Right atrium auricular region (tissue), 2 donors: ENCODE measurements at places on chromosomes 16 and 17.

DNA sequence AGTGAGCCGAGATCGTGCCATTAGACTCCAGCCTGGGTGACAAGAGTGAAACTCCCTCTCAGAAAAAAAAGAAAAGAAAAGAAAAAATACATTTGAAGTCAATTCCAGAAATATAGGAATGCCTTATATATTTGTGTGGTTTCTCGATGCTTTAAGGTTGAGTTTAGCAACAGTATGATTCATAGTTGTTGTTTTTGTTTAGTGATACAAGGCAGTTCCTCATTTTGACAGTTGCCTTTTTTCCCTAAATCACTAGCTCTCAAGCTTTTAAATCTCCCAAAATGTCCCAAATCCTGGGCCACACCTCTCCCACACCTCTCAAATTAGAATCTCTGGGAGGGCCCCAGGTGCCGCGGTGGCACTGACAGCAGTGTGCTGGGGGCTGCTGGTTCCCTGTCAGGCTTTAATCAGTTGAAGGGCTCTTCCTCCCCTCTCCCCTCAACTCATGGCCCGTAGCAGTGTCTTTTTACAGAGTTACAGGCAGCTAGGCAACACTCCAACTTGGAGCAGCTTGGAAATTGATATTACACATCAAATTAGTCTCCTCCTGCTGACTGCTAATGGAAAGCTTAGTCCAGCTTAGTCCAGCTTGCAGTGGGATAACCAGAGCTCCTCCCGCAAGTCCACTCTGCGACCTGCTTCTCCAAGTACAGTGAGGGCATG, 58.4 kb downstream of the EPN2 start:
- no peaks in the 10 kb centered on the region for H3K36me3 ChIP-seq
- H3K27ac ChIP-seq: no peak overlapping the region
- no peaks in the 10 kb centered on the region for H3K4me1 ChIP-seq
- DNase-seq: no peak
- H3K4me3 ChIP-seq: no peak overlapping the region

GRCh38 chr16:27097800-27098230, 31.1 kb downstream of the C16orf82 start:
- H3K36me3 ChIP-seq: no peaks in the 10 kb centered on the region
- H3K27me3 ChIP-seq: no peaks in the 10 kb centered on the region
- peak overlapping the region; percentile 11 for H3K27ac ChIP-seq
- DNase-seq: peak; percentile 76

GRCh38 chr17:4199818-4200402, 56.9 kb downstream of the CYB5D2 start:
- H3K4me1 ChIP-seq: no peaks in the 10 kb centered on the region
- peaks cover 25% of the 10 kb centered on the region for H3K36me3 ChIP-seq
- H3K27me3 ChIP-seq: no peaks in the 10 kb centered on the region
- no peak overlapping the region for H3K4me3 ChIP-seq
- H3K27ac ChIP-seq: no peak overlapping the region
- DNase-seq: no peak

DNA sequence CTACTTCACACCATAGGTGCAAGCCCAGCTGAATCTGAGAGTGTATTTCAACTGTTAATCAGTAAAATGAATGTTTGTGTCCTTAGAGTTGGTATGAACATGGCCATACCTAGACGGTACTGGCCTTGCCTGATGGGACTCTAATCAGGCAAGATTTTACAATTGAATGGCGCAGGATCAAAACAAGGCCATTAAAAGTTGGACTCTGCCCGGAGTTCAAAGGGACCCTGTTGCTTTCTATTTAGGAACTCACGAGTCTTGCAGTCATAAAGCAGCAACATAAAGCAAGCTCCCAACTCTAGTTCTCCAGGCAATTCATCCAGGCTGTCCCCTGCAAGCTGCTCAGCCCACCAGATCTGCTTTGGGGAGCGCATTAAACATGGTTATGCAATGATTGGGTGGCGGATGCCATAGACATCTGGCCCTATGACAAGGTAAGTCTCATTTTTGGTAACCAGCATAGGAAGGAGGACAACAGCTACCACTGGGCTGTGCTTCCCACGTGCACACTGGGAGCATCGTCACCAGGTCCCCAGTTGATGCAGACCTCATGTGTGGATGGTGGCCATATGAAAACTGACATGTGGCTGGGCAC, 8.8 kb downstream of the TMEM186 start:
- H3K36me3 ChIP-seq: no peaks in the 10 kb centered on the region
- DNase-seq: no peak
- H3K27me3 ChIP-seq: no peaks in the 10 kb centered on the region
- no peaks in the 10 kb centered on the region for H3K4me1 ChIP-seq
- no peak overlapping the region for H3K27ac ChIP-seq

- no peaks in the 10 kb centered on the region for H3K27me3 ChIP-seq
- H3K36me3 ChIP-seq: no peaks in the 10 kb centered on the region
- no peak overlapping the region for H3K4me3 ChIP-seq
- H3K27ac ChIP-seq: no peak overlapping the region
- H3K4me1 ChIP-seq: no peaks in the 10 kb centered on the region
- DNase-seq: no peak
These were observed 6.3 kb downstream of the CDH5 start for GRCh38 chr16:66372898-66373155.

- H3K36me3 ChIP-seq: no peaks in the 10 kb centered on the region
- H3K4me1 ChIP-seq: peaks cover 67% of the 10 kb centered on the region
- H3K4me3 ChIP-seq: no peak overlapping the region
- no peaks in the 10 kb centered on the region for H3K27me3 ChIP-seq
These were observed 5.8 kb downstream of the TOM1L2 start for GRCh38 chr17:17966399-17966798.

DNA sequence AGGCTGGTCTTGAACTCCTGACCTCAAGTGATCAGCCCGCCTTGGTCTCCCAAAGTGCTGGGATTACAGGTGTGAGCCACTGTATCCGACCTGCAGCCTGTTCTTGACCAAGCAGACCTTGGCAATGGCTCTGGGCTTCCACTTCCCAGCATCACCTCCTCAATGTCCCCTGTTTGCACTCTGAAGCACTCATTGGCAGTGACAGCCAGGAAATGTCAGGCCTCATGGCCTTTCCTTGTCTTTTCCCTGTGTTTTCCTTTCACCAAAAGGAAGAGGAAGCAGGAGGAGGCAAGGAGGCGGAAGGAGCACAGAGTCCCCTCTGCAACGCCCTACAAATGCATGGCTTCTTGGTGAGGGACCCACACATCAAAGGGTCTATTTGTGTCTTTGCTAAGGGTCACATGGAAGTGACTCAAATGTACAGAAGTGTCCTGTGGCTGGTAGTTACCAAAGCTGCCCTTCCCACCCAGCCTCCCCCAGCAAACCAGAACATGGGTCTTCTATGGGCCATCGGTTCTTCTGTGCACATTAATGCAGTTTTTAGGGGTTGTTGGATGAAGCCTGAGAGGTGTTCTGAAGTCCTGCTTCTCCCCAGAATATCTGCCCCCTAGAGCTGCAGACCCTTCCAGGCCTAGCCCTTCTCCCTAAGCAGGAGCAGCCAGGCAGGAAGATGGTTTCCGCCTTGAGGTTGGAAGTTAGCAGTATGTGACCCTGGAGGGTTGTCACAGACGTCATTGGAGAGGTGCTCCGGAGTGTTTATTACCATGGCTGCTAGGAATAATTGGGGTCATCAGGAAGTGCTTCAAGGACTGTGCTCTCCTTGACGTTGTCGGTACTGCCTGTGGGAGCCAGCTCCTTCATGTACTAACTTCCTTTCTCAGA, 60.8 kb downstream of the WIPI1 start:
- no peaks in the 10 kb centered on the region for H3K36me3 ChIP-seq
- DNase-seq: no peak
- H3K27me3 ChIP-seq: no peaks in the 10 kb centered on the region
- H3K4me1 ChIP-seq: no peaks in the 10 kb centered on the region
- no peak overlapping the region for H3K4me3 ChIP-seq

DNA sequence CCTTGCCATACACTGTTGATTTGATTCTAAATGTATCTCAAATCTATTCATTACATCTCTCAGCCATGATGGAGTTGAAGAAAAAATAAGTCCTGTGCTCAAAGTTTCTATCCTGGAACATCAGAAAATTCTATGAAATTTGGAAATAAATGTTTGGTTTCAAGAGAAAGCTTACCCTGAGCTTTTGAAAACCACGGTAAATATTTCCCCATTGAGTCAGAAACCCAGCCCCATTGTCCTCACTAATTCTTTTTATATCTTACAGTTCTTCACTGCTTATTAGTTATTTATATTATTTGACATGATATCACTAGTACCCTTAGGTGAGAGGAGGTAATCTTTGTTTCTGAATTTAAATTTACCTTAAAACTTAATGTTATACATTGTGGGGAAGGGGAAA, 128.5 kb downstream of the MRTFB start:
- peaks cover 27% of the 10 kb centered on the region for H3K4me1 ChIP-seq
- H3K36me3 ChIP-seq: no peaks in the 10 kb centered on the region
- no peaks in the 10 kb centered on the region for H3K27me3 ChIP-seq

DNA sequence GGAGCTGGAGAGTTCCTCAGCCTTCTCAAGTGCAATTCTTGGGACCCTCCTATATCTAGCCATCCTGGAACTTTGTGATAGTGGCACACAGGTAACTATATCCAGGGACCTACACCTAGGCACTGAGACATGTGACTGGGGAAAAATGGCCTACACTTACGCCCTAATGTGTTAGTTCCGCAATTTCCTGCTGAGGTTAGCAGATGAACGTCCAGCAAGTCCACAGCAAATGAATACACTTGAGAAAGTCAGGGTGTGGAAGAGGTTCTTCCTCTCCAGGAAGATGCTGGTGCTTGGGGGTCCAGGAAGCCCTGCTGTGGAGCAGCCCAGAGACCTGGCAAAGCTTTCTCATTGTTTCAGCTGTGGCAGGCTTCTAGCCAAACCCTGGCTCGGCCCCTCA, 20.8 kb downstream of the PIK3R5 start:
- no peaks in the 10 kb centered on the region for H3K27me3 ChIP-seq
- no peaks in the 10 kb centered on the region for H3K36me3 ChIP-seq
- DNase-seq: no peak
- H3K4me1 ChIP-seq: no peaks in the 10 kb centered on the region

- DNase-seq: no peak
- H3K27ac ChIP-seq: no peak overlapping the region
- no peaks in the 10 kb centered on the region for H3K36me3 ChIP-seq
- H3K4me3 ChIP-seq: no peak overlapping the region
These were observed 352.9 kb downstream of the SNX29 start for GRCh38 chr16:12329246-12329995.

DNA sequence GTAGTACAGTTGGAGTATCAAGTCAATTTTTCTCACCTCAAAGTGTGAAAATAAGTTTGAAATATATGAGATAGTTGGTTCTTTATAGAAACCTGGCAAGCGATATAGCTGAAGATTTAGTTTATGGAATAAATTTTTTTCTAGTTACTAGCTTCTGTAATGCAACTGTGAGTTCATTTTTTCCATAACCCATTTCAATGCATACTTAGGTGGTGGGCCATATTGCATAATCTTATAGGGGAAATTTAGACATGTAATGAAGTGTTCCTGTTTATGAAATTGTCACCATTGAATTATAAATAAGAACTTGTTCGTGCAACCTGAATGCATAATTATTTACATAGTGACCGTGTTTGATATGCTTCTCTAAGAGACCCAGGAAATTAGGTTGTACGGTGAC, 9.0 kb downstream of the MOSMO start:
- no peaks in the 10 kb centered on the region for H3K4me1 ChIP-seq
- H3K36me3 ChIP-seq: no peaks in the 10 kb centered on the region
- H3K27ac ChIP-seq: no peak overlapping the region
- DNase-seq: no peak
